CD4-positive, alpha-beta T cell treated with Interleukin-10 for 1 hour (primary cell): ENCODE measurements at places on chromosomes 2 and 18.

DNA sequence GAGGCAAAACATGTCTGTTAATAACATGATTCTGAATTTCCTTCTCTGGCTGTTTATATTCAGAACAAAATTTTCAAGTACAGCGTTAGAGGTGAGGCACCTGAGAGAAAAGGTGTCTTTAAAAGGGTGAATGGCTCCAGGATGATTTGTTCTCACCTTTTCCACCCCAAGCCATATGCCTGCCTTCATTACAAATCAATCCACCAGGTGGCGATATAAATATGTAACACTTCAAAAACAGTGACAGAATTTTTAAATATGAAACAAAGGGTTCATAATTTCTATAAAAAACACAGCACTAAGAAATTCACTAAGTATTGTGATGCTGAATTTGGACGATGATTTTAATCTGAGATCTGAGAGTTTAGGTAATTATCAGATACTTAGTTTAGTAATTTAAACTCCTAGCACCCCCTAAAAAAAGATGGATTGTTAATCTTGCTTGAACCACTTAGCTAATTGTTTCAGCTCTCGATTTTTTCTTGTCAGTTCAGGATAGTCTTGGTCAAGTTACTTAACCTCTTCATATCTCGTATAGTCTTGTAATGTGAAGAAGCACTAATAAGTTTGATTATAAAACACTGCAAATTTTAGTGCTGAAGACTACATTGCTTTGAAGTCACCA, 528.8 kb downstream of the CPS1 start:
- peak; percentile 2 for DNase-seq

- DNase-seq: no peak
Measured at GRCh38 chr2:13558368-13558767, 841.6 kb downstream of the TRIB2 start.

DNA sequence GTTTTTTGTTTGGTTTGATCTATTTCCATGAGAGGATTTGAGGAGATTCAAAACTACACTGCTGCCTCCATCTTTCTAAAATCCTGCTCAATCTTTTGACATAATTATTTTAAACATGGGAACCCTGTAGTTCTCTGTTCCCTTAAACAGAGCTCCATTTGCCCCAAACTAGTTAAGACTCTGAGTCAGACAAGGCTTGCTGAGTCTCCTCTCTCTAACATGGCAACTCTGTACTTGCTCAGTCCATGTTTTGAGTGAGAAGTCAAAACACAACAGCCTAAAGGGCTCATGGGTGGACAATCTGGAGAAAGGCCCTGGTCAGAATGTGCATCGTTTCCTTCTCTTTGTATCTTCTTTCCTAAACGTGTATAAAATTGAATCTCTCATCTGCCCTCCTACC, 7.1 kb upstream of the STAMBP start:
- no peak for DNase-seq

GRCh38 chr2:177331466-177331997, 61.0 kb upstream of the AGPS start:
- DNase-seq: no peak

- no peak for DNase-seq
Measured at GRCh38 chr18:34448662-34449061, 223.9 kb upstream of the NOL4 start.

GRCh38 chr2:121245120-121245820, 39.7 kb downstream of the TFCP2L1 start:
- no peak for DNase-seq

GRCh38 chr2:164388511-164388910, 232.8 kb downstream of the GRB14 start:
- DNase-seq: no peak

DNA sequence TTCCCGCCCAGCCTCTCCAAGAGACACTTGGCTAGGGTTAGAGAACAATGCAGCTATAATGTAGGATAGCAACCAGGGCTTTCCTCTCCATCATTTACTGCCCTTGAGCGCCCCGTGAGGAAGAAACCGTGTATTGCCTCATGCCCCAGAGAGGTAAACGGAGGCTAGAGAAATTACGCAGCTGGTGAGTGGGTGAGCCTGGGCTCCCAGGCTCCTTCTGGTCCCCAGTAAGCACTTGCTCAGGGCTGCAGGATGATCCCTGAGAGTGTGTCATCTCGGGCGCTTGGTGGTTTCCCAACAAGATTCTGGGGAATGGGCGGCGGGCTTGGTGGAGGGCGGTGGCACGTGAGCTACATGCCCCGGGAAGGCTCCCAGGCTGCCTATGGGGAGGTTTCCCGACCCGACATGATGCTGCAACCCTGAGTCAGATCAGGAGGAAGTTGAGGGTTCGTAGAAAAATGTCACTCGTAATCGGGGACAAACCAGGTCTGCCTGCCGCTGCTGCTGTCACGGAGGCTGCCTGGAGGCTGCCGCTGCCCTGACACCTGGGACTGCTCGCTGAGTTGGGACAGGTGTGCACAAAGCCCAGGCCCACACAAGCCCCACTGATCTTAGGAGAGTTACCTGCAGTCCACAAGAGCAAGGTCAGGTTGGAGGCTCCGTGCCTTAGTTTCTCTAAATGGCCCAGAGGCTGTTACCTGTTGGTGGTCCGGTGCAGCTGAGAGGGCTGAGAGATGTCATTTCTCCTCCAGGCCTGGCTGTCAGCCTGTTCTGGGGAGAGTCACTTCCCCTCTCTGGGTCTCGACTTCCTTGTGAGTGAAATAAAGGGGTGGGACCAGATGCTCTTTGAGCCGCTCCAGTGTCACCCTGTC, at the start of gene GPR55:
TSS of gene GPR55 (minus strand) at position 773 of the 872 bp plus-strand sequence. CDS start 14,280 bp downstream, outside the sequence.
- peak; percentile 61 for DNase-seq

GRCh38 chr2:30781451-30781850, 25.8 kb downstream of the CAPN13 start:
- no peak for DNase-seq

DNA sequence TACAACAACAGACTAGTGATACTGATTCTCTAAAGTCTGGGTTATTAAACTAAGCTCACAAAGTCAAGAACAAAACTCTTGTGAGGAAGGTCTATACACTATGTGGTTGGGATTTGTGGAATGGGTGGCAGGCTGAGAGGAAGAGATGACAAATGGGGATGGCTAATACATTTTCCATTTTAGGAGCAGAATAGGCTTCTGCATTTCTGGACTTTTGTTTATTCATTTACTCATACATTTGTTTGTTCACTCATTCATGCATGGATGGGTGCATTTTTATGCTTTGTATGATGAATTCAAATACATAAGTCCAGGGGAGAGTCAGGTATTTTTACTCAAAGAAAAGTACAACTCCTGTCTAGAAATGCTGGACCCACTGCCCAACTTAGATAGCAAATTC, 637.4 kb upstream of the CDH2 start:
- no peak for DNase-seq

- DNase-seq: no peak
Measured at GRCh38 chr2:37880551-37880950, 44.5 kb upstream of the RMDN2 start.

GRCh38 chr2:232629129-232629475, 4.3 kb upstream of the EFHD1 start:
- no peak for DNase-seq

DNA sequence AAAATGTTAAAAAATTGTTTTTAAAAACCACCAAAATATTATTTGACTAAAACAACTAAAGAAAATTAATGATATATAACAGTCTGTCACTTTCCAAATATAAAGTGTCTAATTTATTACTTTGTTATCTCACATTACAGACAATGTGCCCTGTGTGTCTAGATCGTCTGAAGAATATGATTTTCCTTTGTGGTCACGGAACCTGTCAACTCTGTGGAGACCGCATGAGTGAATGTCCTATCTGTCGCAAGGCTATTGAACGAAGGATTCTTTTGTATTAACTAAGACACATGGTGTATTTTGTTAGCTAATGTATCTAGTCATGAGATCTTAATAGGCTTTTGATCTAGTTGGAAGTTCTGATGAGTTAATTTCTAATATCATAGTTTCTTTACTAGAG, 123.8 kb downstream of the MIB1 start:
- no peak for DNase-seq

DNA sequence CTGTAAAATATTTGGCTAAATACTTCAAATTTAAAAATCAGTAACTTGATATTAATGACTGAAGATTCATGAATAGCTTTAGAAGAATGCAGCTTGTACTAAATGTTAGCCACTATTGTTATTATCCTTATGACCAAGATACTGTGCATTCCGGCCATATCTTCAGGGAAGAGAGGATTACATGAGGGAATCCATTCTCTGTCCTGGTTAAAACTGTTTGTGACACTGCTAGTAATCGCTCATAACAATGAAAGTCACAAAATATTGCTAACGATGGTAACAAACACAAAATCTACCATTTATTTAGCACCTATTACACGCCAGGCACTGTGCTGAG, 217.7 kb downstream of the PRKCE start:
- no peak for DNase-seq

GRCh38 chr18:8020132-8020846, 453.2 kb downstream of the PTPRM start:
- no peak for DNase-seq

GRCh38 chr2:142082368-142082767, 48.4 kb downstream of the LRP1B start:
- no peak for DNase-seq

GRCh38 chr2:173075781-173076580, at the start of gene MAP3K20:
Gene MAP3K20, plus strand, starts transcription at chr2:173075846. Its CDS starts 15,186 bp downstream, at chr2:173091032.
- peak; percentile 39 for DNase-seq

DNA sequence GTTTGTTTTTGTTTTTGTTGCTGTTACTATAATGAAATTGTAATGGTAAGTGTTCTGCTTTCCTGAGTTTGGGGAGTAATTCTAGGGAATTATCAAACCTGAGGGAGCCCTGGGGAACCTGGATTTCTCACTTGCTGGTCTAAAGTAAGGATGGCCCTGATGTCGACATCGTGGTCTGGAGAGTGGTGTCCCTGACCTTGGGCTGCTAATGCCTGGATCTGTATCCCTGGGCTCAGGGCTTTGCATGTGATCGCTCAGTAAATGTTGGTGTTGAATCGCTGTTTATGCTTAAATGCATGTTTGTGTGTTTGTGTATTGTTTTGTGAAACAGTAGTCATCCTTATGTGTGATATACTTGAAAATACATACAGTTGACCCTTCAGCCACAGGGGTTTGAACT, 6.1 kb downstream of the ACP1 start:
- DNase-seq: no peak

DNA sequence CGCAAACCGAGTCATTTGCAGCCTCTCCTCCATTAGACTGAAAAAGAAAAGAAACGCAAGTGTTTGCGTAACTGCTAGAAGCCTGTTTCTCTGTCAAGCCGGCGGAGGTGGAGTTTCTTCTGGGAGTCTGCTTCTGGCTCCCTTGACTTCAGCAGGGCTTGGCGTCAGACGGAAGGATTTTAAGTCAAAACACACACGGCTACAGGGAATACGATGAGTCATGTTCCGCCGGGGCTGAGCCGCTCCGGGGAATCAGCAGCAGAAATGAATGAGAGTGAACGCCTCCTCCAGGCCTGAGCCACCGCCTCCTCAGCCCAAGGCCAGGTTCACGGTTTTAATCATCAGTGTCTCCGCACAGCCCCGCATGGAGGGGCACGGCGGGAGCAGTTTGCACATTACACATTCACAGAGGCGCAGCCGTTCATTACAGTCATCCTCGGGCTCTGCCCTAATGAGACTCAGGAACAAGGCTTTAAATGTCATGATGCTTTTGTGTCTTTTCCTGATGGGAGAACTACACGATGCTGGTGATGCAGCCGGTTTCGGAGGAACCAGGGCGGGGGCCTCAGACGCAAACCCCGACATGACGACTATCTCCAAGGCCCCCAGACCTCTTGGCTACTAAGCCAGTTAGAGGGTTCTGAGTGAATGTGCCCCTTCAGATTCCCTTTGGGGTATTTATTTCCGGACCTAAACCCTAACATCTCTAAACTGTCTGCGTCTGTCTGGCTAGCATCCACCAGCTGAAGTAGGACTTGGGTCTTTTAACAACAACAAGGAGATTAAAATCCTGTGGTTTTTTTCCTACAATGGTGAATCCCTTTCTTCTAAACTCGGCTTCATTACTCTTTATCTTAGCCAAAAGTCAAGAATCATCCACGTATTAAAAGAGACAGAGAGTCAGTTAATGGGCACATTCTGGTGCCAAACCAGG, 11.1 kb upstream of the SCG2 start:
- no peak for DNase-seq

DNA sequence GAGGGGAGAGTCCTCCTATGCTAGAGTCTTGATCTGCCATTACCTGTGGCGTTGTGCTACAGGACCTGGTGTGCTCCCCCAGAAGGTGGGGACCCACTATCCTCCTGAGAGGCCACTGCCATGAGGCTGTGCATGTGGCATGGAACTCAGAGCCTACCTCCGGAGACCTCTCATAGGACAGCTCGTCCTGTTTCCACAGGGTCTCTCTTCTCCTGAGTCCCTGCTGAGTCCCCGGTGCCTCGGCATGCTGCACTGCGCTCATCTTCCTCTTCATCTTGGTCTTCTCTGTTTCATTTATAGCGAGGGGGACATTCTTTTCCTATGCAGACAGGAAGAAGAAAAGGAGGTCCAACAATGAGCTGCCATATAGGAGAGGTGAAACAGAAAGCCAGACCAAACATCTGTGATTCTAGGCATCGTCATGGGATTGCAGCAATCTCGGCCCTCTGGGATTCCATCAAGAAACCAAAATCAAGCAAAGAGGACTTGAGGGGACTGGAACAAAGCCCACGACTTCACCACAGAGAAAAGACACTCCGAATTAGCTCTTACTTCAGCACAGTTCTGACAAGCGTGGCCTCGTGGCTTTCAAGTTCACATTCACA, 83.7 kb downstream of the KCNF1 start:
- no peak for DNase-seq

DNA sequence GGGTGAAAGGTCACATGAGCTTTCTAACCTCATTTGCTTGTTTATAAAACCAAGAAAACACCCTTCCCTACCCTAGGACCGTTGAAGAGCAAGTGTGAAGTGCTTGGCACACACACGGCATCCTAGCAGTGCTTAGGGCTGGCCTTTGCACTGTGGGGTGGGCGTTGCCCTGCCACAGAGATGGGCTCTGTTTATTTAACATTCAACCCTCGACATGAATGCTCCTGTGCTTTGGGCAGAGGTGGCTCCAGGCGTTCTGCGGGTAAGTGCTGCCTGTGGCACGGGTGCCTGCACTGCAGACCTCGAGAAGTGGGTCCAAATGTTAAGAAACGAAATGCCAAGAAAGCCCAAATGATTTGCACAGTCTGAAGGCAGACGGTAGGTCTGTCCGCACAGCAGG, 170.1 kb downstream of the FHOD3 start:
- no peak for DNase-seq

GRCh38 chr2:69335311-69335710, 51.7 kb downstream of the GFPT1 start:
- DNase-seq: no peak
